ENCODE measurements at places on chromosomes 5 and 9. TPM values are rescaled to one million over a fixed set of nuclear protein-coding genes. Genes with fewer than 3 reads are reported as not detected.

The ACER2 gene
- polyA plus RNA-seq = 3.4 TPM

The DDX4 gene
- not detected for polyA plus RNA-seq

The GCNT4 gene
- polyA plus RNA-seq = not detected

The QRFP gene
- polyA plus RNA-seq = not detected

The SH3TC2 gene
- polyA plus RNA-seq = 0.20 TPM

The PCDHGC4 gene
- polyA plus RNA-seq = not detected

The RNF208 gene
- polyA plus RNA-seq = 3.1 TPM

The LCN1 gene
- polyA plus RNA-seq = not detected

The PALM2AKAP2 gene
- not detected for polyA plus RNA-seq

The TRIM32 gene
- polyA plus RNA-seq = 3.6 TPM

The ZNF79 gene
- 5.1 TPM for polyA plus RNA-seq

The C9orf50 gene
- polyA plus RNA-seq = not detected

The TXNDC8 gene
- polyA plus RNA-seq = not detected

The MOB3B gene
- polyA plus RNA-seq = 5.7 TPM

The RABL6 gene
- polyA plus RNA-seq = 124 TPM

The ADGRD2 gene
- not detected for polyA plus RNA-seq

All from K562 (cell line).